ENCODE measurements at places on chromosomes 2 and 18.

DNA sequence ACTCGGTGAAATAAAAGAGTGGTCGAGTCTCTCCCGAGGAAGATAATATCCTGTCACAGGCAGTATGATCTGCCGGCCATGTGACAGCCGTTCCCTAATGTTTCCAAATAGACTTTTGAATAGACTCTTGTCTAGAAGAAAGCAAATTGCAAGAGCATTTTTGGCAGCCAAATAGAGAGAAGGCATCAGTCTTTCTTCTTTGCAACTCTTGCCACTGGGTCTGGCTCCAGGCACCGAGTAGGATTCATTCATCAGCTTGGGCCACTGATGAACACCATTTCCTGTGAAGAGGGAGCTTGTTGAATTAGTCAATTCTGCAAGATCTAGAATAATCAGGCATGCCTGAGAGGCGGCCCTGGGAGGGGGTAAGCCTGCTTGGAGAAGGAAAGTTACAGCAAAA lies 165.6 kb downstream of the KLHL29 start:
- no peak for DNase-seq

DNA sequence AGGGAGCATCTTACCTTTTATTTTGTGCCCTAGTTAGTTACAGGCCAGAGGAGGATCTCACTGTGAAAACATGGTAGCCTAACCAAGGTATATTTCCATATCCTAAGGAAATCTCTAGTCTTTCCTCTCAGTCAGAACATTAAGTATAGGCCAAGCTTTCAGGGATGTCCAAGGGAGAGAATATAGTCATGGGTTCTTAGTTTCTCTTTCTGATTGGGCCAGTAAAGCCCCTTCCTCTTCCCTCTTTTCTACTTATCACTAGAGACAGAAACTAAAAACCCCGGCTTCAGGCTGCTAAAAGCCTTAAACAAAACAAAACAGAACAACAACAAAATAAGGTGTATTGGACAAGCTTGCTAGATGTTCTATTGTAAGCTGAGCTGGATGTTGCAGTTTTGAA lies 44.3 kb upstream of the TNFRSF11A start:
- no peak for DNase-seq

- DNase-seq, result no peak
Observed at GRCh38 chr2:211751848-211752247, 786.8 kb downstream of the ERBB4 start.

DNA sequence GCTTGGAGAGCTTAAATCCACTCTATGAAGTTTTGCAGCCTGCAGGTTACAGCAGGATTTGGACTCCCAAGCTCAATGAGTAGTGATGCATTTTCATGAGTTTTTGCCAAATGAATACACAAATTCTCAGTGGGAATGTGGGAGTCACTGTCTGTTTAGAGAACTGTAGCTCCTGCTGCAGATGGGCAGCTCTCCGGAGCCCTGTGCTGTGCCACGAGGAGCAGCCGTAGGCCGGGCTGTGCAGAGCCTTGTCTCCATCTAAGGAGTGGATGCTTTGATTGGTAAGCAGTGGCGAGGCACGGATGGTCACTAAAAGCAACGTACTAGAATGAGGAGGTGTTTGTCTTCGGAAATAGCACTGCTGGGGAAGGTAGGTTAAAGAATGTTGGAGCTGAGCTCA lies 96.0 kb upstream of the NFATC1 start:
- DNase-seq, result no peak

- DNase-seq, result no peak
Observed at GRCh38 chr2:137405496-137405895, 558.8 kb upstream of the HNMT start.

- DNase-seq, result no peak
Observed at GRCh38 chr2:176826984-176827668, 385.5 kb upstream of the HNRNPA3 start.

DNA sequence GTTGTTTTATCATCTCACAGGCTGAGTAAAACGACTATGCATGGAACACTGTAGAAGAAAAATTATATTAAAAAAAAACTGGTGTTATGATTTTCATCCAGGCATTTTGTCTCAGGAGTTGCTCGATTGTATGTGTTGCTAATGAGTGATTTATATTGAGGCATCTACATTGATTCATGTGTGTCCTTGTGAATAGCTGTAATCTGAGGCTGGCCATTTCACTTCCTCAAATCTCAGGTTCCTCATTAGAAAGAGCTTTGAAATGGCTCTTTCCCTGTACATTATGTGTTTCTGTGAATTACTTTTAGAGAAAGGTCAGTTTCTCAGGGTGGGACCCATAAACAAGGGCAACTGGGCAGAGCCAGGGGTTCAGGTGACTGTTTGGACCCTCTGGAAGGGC lies 2.3 kb downstream of the IL18R1 start:
- no peak for DNase-seq

GRCh38 chr2:60675301-60675700 lies 80.8 kb upstream of the PAPOLG start:
- DNase-seq, result no peak

- no peak for DNase-seq
Observed at GRCh38 chr2:167924556-167924955, 322.8 kb downstream of the STK39 start.

DNA sequence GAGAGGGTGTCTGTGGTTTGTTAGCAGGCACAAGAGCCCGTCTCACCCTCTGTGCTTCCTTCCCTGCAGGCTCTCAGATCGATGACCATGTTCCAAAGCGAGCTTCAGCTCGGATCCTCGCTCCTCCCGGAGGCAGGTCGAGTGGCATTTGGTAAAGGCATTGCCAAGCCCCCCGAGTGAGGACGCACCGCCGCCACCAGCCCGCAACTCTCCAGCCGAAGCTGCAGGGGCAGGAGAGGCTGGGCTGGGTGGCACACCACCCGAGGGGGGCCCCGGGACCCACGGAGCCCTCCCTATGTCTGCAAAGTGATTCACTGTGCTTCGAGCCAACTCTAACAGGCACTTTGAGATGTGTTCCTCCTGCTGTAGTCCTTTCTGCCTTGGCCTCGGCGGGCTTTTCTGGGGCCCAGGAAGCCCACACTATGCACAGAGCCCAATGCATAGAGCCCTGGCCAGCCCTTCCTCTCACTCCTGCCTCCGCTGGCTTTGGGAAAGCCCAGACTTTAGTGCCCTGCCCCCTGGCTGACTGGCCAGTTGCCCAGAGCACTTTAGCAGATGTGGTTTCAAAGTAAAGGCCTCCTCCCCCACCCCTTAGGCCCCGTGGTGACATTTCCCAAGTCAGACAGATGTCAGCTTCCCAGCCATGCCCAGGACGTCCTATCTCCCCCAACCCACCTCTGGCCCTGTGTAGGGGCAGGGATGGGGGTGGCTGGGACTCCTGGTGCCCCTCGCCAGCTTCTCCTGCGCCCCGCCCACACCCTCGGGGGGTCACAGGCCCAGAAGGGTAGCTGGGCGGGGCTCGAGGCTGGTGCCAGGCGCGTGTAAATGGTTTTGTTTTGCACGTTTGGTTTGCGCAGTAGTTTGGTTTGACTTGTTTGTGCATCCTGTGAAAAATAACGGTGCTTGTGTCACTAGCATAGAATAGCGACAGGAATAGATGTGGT lies 23.3 kb upstream of the MAPRE3 start:
- no peak for DNase-seq

- DNase-seq, result no peak
Observed at GRCh38 chr2:15273452-15273851, 287.7 kb downstream of the NBAS start.

- no peak for DNase-seq
Observed at GRCh38 chr2:158325031-158325781, 131.3 kb downstream of the CCDC148 start.

DNA sequence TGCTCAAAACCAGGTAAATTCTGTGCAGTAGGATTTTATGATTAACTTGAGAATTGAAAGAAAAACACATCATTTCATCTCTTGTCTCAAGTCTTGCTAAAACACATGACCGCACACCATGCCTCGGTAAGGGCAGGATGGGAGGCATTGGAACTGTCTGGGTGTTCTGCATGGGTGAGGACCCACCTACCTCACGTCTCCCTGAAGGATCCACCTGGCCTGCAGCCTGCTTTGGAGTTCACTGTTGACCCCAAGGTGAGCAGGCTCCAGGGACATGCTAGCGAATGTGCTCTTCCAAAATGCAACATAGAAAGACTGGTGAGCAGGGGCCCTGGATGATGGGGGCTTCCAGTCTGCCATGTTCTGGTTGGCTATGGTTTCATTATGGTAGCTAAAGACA lies 131.5 kb downstream of the NCK2 start:
- DNase-seq, result no peak

DNA sequence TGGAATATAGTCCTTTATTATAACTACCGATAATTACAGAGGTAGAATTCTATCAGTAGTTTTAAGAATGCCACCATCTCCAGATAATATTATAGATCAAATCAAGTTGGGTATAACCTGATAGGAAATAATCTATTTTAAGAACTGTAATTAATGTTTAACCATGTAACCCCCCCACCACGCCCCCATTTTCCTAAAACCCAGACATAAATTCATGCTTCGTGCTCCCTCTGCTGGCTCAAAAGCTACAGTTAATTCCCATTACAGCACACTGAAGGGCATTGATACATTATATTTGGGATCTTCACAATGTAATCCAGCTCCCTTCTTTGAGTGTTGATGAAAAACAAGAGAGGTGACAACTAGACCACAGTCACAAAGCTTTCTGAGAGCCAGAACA lies 228.0 kb upstream of the SMAD7 start:
- no peak for DNase-seq

DNA sequence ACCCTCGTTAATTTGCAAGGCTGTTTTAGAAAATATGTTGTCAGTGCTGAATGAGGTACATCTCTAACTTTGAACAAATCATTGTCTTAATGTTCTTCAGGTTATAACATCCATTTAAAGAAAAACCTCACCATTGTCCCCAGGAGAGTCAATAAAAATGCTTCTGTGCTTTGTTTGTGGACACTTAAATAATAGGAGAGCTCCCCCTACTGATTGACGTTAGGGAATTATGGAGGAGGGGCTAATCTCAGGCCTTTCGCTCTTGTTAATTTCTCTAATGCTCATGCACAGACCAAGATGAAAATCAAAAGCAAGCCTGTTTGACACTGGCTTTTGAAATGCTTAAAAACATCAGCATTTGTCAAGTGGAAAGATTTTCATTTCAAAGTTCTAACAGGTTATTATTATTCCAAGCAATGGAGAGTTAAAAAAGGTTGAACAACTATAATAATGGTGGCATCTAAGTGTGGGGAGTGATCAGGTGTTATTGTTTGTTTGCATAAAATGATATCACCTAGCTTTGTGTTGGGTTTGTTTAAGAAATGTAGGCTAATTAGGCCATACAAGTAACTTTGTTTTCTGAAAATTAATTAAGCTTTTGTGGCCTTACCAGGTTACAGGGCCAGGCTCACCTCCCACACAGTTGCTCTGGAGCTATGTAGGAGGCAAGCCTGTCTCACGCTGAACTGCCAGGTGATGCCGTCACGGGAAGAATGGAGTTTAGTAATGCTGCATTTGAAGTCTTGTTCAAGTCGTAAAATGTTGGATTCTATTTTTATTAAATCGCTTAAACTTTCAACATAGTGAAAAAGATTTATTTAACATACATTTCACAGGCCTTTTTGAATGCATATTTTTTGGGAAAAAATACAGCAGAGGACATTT lies 51.7 kb upstream of the SMIM21 start:
- peak; percentile 39 for DNase-seq

DNA sequence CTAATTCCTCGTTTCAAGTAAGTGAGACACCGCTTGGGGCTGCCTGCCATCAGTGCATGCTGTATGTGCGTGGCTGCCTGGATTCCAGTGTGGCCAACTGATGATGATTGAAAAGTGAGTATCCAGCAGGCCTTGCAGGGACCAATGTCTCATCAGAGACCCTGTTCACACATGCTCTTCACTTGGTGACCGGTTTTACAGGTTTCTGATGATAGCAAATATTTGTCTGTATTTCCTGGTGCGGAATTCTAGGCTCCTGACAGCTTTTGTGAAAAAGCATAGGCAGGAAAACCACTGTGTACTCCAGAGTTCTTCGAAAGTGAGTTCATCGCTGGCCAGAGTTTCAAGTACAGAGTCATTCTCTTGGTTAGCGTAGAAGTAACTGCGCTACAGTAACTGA lies 13.8 kb upstream of the YWHAQ start:
- DNase-seq, result no peak

GRCh38 chr18:32598144-32598543 lies 127.5 kb upstream of the GAREM1 start:
- DNase-seq, result no peak

DNA sequence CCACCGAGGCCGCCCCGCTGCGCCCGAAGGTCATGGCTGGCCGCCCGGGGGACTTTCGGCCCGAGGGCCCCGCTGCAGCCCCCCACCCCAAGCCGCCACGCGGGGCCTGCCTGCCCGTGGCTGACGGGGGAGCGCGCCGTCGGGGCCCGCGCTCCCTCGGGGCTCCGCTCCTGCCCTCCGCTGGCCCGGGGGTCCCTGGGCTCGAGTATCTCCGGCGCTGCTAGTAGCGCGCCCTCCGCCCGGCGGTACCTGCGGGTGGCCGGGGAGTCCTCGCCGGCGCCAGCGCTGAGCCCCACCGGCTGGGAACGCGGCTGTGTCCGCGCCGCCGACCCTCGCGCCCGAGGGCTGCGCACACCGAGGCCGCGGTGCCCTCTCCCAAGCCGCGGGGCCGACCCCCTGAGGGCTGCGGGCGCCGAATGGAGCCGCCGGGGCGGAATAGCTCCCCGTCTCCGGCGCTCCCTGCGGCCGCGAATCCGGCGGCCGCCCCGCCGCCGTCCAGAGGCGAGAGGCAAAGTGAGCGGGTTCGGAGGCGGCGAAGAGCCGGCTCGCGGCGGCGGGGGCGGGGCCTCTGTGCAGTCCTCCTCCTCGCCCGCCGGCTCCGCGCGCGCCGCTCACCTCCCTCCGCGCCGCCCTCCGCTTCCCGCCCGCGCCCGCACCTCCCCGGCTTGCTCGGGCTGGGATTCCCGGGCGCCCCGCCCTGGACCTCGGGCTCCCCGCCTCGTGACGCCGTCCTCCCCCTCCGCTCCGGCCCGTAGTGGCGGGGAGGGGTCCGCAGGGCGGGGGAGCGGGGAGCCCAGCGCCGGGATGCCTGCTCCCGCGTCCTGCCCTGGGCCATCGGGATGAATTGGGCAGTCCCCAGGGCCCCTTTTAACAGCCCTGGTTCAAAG lies at the start of gene KCNG3:
TSS of gene KCNG3 (minus strand) at position 515 of the 887 bp plus-strand sequence. CDS start at position 34, 481 bp downstream.
- DNase-seq, result no peak

- DNase-seq, result no peak
Observed at GRCh38 chr2:69073928-69074570, 61.1 kb downstream of the ANTXR1 start.

DNA sequence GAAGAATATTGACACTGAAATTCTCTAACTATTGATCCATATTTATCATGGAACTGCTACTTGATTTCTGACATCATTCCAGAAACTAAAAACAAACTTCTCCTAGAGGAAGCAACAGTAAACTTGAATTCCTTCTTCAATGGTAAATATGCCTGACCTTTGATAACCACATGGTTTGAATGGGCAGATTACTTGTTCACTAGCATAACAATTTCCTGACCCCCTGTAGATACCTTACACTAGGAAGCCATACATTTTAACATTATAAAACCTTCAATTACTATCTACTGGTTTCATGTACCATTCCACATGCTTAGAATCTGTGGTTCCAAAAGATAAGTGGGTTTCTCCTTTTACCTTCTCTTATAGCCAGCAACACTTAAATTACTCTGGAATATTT lies 36.5 kb upstream of the DSG1 start:
- no peak for DNase-seq
